Ureter (tissue), 1 donor: ENCODE measurements at places on chromosomes 16 and 17. TPM values are rescaled to one million over a fixed set of nuclear protein-coding genes. Genes with fewer than 3 reads are reported as not detected.
A peak's percentile ranks its signal among the peaks of the same experiment; 100 is the strongest.

The NGFR gene
- 10.0 TPM for total RNA-seq

DNA sequence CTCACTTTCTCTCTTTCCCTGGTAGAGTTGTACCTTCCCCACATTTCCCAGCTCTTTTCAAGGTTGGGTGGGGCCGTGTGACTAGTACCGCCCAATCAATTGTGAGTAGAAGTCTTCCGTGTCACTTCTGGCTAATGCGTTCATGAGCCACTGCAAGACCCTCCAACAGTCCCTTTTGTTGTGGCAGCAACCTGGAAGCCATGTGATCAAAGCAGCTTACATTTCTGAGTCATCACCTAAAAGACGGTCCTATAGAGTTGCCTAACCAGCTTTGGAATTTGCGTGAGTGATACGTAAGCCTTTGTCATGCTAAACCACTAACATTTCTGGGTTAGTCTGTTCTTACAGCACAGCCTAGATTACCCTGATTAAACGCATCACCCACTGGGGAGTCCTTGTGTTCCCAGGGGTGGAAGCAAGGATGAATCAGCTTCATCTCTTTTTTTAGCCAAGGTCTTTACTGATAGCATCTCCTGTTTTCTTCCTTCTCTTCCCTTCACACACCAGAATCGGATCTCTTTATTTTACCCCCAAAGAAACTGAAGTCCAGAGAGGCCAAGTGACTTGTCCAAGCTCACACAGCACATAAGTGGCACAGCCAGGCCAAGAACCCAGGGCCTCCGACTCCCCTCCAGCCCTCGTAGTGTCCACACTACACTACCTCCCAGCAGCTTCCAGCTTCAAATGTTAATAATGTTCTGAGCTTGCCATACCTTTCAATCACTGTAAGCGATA is 366.3 kb upstream of the XYLT1 start:
- no peak for DNase-seq

GRCh38 chr16:23156946-23157460 is 7.8 kb upstream of the USP31 start:
- DNase-seq: no peak

The NLRC3 gene
- 3.0 TPM for total RNA-seq

The SPATA22 gene
- total RNA-seq: not detected

DNA sequence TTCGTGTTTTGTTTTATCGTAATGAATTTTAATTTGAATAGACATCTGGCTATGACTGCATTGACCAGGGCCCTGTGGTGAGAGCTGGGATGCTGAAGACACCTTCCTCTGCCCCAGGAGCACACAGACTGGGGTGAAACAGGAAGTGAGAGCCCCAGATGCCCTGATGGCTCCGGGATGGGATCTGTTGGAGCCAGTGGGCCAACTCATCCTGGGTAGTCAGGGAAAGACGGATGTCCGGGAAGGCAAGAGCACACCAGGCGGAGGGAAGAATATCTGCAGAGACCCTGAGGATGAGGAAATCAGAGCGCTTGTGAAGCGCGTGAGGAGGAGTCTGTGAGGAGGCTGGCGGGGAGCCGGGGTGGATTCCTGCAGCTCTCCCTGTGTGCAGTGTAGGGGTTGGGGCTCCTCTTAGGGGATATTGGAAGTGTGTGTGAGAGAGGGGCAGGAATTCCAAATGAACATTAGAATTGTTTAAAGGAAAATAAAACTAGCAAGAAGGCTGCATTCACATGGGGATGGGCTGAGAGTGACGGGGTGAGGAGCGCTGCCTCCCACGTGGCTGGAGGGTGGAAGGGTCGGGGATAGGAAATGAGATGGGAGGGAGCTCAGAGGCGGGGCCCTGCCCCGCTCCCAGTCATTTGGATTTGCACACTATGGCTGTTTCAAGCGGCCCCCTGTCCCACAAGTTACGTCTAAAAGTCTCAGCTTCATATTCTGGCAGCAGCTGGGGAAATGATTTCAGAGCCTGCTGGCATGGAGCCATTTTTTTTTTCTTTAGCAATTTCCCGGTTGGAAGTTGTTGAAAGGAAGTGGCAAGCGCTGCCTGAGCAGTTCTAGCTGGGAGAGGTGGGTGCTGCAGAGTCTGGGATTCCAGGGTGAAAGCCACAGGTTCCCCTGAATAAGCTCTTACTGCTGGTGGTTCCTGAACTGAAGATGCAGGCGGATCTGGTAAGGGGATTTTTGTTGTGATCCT is 71.2 kb upstream of the LGALS9 start:
- peak; percentile 74 for DNase-seq

DNA sequence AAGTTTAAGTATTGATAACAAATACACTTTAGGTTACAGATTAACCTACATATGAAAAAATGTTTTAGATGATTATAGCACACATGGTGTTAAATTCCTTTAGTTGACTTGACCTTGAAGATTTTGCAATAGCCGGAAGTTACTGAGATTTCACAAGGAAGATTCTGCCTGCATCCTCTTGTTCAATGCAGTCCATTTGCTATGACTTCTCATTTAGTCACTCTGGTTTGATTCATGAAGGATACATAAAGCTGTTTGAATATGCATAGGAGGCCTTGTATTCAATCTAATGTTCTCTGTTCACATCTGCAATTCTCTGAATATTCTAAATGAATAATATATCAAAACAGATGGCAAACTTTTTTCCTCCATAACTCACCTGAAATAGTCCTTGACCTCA is 870.2 kb upstream of the GOT2 start:
- DNase-seq: no peak
